ENCODE measurements at places on chromosomes 4 and X.

GRCh38 chrX:150736475-150736874 is 43.3 kb downstream of the MTMR1 start:
- no peak for DNase-seq

- no peak for DNase-seq
Measured at GRCh38 chr4:177256950-177257349, 52.7 kb upstream of the NEIL3 start.

GRCh38 chr4:61200916-61201526 is 895 bp downstream of the ADGRL3 start:
- DNase-seq, result no peak

DNA sequence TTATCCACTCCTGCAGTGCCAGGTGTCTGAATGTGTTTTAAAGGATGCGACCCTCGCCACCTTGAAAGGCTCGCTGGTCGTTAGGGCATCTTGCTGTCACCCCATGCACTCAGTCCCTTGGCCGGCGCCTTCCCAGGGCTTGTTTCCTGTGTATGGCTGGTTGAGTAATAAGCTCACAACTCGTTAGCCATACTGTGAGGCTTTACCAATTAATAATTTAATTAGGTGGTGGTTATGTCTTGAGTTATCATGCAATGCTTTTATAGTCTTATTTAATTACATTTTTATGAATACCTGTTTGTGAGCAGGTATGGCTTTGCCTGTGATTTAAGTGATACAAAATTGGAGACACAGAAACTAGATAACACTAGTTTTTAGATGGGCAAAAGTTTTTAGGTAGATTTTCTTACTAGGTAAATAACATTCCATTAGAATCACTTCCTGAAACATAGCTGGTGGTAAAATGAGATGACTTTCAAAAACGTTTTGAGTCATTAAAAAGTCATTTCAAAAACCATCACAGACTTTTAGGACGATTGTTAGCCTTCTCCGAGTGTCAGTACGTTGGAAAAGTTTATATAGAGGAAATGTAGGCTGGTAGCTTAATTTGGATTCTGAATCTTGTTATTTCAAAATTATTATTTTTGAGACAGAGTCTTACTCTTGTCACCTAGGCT is 18.2 kb downstream of the PTTG2 start:
- no peak for DNase-seq

DNA sequence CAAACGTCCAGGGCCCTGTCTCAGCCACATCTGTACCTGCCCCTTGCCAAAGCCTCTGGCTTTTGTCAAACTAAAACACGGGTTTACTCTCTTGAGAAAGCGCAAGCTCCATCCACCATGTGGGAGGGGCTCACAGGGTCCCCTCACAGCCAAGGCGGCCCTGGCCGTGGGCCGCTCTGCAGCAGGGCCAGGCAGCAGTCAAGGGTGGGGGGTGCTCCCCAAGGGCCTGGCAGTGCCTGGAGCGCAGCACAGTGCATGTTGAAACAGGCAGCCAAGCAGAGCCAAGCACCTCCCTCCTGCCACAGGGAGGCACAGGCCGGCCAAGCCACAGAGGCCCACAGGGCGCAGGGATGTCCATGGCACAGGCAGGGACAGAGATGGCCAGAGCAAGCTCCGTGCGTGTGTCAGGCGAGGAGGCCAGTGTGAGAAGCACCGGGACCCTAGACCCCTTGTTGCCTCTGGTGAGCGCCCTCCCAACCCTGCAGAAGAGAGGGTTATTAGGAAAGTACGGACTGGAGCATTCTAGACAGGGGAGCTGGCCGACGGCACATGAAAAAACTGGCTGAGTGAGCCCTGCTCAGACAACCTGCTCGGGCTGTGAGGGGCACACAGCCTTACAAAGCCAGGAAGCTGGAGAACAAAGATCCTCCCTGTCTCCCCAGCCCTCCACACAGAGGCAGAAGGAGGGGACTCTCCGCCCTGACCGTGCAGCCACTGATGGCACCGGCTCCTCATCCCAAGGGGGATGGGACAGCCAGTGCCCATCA is 39.0 kb downstream of the FAM53A start:
- DNase-seq, result no peak

GRCh38 chr4:81491943-81492342 is 20.2 kb upstream of the RASGEF1B start:
- no peak for DNase-seq

GRCh38 chr4:41267997-41268396 is 11.3 kb downstream of the UCHL1 start:
- DNase-seq, result no peak
